ENCODE measurements at places on chromosomes 5 and 9. TPM values are rescaled to one million over a fixed set of nuclear protein-coding genes. Genes with fewer than 3 reads are reported as not detected.

Gene CTNND2
- 62.8 TPM for total RNA-seq

DNA sequence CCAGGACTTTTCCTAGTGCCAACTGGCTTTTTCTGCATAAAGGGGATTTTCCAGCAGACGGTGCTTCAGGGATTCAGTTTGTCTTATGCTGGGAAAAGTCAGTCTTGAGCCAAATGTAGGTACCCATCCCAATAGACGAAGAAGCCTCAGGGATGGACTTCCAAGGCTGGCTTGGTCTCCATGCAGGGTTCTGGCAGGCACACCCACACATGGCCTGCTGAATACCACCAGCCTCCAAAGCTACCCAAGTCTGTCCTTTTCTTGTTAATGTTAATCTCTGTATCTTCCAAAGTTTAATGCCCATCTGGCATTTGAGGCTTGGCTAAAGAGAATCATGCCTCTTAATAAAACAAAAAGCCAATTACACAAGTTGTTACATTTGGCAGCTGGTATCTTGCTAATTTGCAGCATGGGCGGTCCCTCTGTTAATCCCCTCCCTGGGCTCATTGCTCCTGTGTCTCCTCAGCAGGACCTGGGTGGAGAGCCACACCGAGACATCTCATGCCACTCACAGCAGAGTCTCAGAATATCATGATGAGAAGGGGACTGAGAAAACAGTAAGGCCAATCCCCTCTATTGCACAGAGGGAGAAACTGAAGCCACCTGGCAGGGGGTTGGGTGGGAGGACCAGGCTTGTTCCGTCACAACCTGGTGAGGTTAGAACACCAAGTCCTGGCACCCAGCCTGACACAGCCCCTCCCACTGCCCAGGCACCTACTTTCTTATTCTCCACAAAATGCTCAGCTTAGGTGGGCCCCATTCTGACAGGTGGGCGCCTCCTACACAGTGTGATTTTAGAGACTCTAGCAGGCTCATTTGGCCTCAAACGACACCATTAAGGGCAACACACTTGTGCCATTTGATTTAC is 243.2 kb downstream of the FSTL4 start:
- DNase-seq, result no peak

DNA sequence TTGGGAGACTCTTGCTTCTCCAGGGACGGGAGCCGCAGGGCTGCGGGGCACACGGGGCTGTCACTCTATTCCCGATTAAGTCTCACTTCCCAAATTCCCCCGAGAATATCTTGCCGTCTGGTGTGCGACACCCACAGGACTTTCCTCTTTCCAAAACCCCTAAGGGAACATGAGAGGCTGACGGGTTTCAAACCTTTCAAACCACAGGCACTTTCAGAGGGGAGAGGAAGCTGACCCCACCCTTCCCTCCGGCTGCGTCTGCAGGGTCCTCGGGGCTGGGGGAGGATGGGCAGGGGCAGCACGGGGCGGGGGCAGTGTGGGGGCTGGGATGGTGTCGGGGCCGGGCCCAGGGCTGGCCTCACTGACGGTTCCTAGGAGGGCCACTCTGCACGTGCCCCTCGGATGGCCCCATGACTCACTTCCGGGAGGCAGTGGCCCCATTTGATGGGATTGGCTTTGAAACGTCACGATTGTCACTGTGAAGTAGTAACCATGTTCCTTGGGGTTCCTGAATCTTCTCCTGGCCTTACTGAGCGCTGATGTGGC is 38.2 kb downstream of the SLC9A3 start:
- no peak for DNase-seq

Gene ACOT12
- total RNA-seq, result not detected
